ENCODE measurements at places on chromosomes 5 and 9.

DNA sequence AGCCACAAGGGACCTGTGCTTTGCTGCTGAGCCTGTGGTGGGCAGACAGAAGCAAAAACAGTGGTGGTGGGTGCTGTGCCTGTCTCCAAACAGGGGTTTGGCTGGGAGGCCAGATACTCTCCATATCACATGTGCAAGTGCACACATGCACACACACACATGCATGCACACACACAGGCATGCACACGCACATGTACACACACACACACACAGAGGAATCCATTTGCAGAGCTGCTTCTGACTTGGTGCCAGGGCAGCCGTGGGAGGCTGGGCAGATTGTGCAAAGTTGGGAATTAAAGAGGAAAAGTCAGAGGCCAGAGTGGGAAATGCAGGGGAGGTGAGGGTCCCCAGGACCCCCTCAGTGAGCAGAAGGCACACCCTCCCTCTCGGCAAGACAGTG lies 71.3 kb downstream of the NTNG2 start:
- H3K4me3 ChIP-seq = no peak overlapping the region
- no peaks in the 10 kb centered on the region for H3K36me3 ChIP-seq
- peaks cover 2% of the 10 kb centered on the region for H3K27me3 ChIP-seq
- no peak for DNase-seq
- peaks cover 2% of the 10 kb centered on the region for H3K4me1 ChIP-seq

GRCh38 chr5:35003018-35003957 lies 44.5 kb downstream of the AGXT2 start:
- no peaks in the 10 kb centered on the region for H3K27me3 ChIP-seq
- H3K4me1 ChIP-seq = no peaks in the 10 kb centered on the region
- H3K27ac ChIP-seq = no peak overlapping the region

- H3K4me3 ChIP-seq = no peak overlapping the region
- no peak overlapping the region for H3K27ac ChIP-seq
- H3K36me3 ChIP-seq = no peaks in the 10 kb centered on the region
- H3K27me3 ChIP-seq = no peaks in the 10 kb centered on the region
- DNase-seq = no peak
These were observed 33.7 kb upstream of the CSF1R start for GRCh38 chr5:150120062-150120441.

DNA sequence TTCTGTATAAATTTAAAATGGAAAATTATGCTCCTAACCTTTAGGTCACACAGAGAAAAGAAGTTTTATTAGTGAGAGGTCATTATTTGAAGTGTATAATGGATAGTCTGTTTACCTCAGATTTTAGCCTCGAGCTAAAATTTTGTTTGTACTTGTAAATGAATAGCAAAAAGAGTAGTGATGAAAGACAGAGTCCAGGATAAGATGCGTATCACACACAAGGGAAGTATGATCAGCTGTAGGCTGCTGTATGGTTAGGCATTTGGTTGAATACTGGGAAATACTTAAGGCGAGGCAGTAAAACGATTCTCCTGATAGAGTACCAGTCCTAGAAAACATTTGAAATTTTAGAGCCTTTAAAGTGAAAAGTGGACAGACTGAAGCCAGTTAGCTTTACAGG lies 92.7 kb downstream of the FBXL7 start:
- no peaks in the 10 kb centered on the region for H3K27me3 ChIP-seq
- peaks cover 4% of the 10 kb centered on the region for H3K4me1 ChIP-seq
- no peak overlapping the region for H3K27ac ChIP-seq
- no peak overlapping the region for H3K4me3 ChIP-seq

DNA sequence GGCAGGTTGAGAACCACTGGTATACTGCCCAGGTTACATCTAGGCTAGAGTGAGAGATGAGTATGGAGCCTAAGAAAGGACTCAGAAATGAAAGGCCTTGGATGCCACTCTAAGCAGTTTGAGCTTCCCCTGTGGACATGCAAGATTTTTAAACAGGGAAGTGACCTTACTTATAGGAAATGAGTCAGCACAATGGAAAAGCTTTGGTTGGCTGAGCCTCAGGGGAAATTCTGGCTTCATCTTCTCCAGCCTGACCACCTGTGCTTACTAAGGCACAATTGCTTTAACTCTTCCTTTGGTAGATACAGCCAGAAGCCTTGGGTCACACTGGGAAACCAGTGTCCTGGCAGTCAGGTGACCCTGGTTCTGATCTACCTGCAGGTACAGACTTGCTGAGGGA lies 380.2 kb upstream of the ZNF462 start:
- no peak overlapping the region for H3K4me3 ChIP-seq
- no peaks in the 10 kb centered on the region for H3K27me3 ChIP-seq
- H3K27ac ChIP-seq = no peak overlapping the region
- peaks cover 2% of the 10 kb centered on the region for H3K4me1 ChIP-seq
- no peaks in the 10 kb centered on the region for H3K36me3 ChIP-seq

- H3K27ac ChIP-seq = no peak overlapping the region
- H3K4me1 ChIP-seq = no peaks in the 10 kb centered on the region
- H3K36me3 ChIP-seq = no peaks in the 10 kb centered on the region
- no peaks in the 10 kb centered on the region for H3K27me3 ChIP-seq
- DNase-seq = no peak
These were observed 68.1 kb upstream of the SPIN1 start for GRCh38 chr9:88319936-88320747.

GRCh38 chr9:14967450-14968321 lies 57.5 kb upstream of the FREM1 start:
- H3K36me3 ChIP-seq = no peaks in the 10 kb centered on the region
- no peak for DNase-seq
- no peaks in the 10 kb centered on the region for H3K4me1 ChIP-seq
- no peaks in the 10 kb centered on the region for H3K27me3 ChIP-seq

DNA sequence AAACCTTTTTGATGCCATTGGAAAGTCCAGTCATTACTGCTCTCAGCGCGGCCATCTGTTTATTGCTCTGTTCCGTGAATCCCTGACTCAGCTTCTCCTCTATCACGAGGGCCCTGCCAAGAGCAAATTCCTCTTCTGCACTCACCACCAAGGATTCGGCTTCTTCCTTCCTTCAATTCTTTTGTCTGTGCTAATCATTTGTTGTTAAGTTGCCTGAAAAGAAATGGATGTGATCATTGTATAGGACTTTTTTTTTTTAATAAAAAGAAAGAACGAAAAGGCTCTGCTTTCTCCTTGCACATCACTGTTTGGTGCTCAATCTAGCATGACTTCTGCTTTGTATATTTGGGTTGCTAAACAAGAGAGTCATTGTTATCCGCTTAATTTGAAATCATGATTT lies 128.7 kb upstream of the PIK3R1 start:
- H3K27me3 ChIP-seq = no peaks in the 10 kb centered on the region
- H3K36me3 ChIP-seq = no peaks in the 10 kb centered on the region

DNA sequence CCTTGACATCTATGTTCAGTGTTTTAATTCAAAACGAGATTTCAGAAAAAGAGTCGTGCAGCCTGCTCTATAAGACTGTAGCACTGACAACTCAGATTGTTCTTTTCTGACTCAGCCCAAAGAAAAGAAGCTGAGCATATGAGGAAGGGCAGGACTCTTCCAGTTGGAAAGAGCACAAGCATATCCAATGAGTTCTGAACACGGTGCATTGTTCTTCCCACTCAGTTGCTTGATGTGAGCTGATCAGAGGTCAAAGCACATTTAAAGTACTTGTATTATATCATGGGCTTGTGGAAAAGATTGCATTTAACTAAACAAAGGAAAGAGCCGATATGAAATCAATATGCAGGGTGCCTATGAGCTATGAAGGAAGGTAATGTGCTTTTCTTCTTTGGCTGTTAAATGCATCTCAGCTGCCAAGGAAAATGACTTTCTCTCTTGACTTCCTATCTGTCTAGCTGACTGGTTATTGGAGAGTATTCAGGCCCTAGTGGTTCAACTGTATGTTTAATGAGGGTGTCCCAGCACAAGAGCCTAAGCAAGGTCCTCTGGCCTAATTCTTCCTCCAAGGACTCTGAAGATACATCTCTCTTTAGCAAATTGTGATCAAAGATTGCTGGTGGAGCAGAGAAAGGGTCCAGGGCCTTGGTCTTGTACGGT lies 226.6 kb upstream of the PPP1R2B start:
- H3K4me1 ChIP-seq = no peaks in the 10 kb centered on the region
- no peaks in the 10 kb centered on the region for H3K36me3 ChIP-seq
- DNase-seq = no peak
- no peak overlapping the region for H3K27ac ChIP-seq
- H3K27me3 ChIP-seq = no peaks in the 10 kb centered on the region

- no peaks in the 10 kb centered on the region for H3K4me1 ChIP-seq
- DNase-seq = no peak
- peaks cover 3% of the 10 kb centered on the region for H3K27me3 ChIP-seq
- H3K4me3 ChIP-seq = no peak overlapping the region
- H3K36me3 ChIP-seq = no peaks in the 10 kb centered on the region
These were observed 9.8 kb downstream of the KIF4B start for GRCh38 chr5:155023320-155023719.

GRCh38 chr9:2675834-2676233 lies 41.5 kb upstream of the KCNV2 start:
- H3K27me3 ChIP-seq = no peaks in the 10 kb centered on the region
- H3K27ac ChIP-seq = no peak overlapping the region
- H3K36me3 ChIP-seq = no peaks in the 10 kb centered on the region
- H3K4me1 ChIP-seq = no peaks in the 10 kb centered on the region

- H3K36me3 ChIP-seq = no peaks in the 10 kb centered on the region
- H3K27ac ChIP-seq = no peak overlapping the region
- no peak for DNase-seq
These were observed 101.6 kb downstream of the NREP start for GRCh38 chr5:111655169-111655924.

DNA sequence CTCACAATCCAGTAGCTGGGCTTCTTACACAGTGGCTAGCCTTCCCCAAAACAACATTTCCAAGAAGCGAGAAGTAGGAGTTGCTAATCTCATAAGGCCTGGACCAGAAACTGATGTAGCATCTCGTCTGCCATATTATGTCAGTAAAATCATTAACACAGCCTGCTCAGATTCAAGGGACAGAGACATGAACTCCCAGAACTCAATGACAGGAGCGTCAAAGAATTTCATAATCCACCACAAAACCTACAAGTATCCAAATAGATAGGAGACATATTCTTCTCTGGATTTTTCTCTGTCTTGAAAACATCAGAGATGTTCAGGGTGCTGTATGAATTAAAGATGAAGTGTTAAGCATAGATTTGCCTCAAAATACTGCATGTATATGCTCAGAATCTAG lies 457.6 kb upstream of the ACTBL2 start:
- no peaks in the 10 kb centered on the region for H3K27me3 ChIP-seq
- no peaks in the 10 kb centered on the region for H3K4me1 ChIP-seq
- H3K36me3 ChIP-seq = no peaks in the 10 kb centered on the region
- H3K27ac ChIP-seq = no peak overlapping the region
- DNase-seq = no peak
- no peak overlapping the region for H3K4me3 ChIP-seq

- no peak for DNase-seq
- no peak overlapping the region for H3K27ac ChIP-seq
- H3K36me3 ChIP-seq = no peaks in the 10 kb centered on the region
- H3K4me1 ChIP-seq = no peaks in the 10 kb centered on the region
- no peak overlapping the region for H3K4me3 ChIP-seq
- H3K27me3 ChIP-seq = no peaks in the 10 kb centered on the region
These were observed 69.1 kb upstream of the RICTOR start for GRCh38 chr5:39143151-39143860.

Data from neuronal stem cell (in vitro differentiated cells).